CD4-positive, alpha-beta T cell treated with Interleukin-6 for 4 hours (primary cell): ENCODE measurements at places on chromosomes 6 and 20.

DNA sequence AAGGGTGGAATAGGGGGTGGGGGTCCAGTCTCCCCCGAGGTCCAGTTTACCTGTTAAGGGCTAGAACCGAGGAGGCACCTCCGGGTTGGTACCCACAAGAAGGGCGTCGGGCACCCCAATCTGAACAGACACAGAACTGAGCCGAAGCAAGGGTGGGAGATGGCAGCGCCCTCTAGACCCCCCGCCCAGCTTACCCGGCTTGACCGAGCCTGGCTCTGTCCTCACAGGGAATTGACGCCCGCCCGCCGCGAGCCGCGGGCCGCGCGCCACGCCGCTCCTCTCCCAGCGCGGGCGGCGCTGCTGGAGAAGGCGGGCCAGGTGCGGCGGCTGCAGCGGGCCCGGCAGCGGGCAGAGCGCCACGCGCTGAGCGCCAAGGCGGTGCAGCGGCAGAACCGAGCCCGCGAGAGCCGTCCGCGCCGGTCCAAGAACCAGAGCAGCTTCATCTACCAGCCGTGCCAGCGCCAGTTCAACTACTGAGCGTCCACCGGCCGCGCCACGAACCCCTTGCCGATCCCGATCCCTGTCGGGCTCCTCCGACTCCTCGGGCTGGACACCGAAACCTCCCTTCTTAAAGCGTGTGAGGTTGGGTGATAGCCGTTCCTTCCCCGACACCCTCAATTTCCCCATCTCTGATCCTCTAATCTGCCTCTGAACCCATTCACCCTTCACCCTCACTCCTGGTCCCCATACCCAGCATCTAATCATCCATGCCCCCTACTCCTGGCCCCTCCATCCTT is 5.9 kb downstream of the TP53INP2 start:
- peak; percentile 77 for DNase-seq

DNA sequence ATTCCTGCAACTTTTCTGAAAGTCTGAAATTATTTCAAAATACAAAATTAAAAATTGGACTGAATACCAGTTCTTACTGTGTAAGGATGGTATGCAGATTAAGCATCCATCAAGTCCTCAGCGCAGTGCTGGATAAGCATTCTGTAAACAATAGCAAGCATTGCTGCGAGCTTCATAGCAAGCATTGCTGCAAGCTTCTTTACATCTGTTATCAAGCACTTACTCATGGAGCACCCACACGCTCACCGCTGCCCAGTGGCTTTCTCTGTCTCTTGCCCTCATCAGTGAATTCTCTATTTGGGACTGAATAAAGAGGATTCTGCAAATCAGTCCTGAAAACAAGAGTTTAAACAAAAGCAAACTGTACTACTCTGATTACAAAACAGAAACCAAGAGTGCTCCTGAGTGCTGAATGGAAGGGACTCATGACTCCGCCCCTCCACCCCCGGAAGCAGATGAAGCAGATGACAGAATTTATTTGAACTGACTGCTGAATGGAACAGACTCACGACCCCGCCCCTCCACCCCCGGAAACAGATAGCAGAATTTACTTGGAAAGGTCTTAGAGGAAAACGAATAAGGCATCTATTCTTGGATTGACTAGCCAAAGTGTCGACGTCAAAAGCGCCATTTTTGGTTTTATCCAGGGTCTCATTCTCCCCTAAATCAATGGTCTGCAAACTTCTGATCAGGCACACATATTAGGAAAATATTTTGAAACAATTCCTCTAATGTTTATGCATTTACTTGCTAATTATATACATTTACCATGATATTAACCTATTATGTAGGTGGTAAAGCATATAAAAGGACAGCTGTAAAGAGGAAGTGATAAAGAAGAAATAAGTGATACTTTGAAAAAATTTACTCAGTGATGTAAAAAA is 22.1 kb upstream of the EYA2 start:
- DNase-seq = no peak

GRCh38 chr20:36175475-36175995 is 21.0 kb downstream of the EPB41L1 start:
- no peak for DNase-seq

DNA sequence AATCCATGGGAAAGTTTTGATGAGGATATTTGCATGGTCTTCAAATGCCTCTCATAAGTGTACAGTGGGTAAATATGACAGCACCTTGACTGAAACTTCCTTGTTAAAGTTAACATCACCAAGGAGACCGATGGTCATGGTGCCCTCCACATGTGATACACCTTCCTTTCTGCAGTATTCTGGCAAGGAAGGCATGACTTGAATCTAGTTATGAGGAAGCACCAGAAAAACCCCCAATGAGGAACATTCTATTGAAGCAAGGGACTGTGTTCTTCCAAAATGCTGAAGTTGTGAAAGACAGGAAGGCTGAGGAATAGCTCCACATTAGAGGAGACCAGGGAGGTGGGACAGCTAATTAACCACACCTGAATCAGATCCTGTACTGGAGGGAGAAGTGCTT is 118.3 kb downstream of the SLC24A3 start:
- no peak for DNase-seq

DNA sequence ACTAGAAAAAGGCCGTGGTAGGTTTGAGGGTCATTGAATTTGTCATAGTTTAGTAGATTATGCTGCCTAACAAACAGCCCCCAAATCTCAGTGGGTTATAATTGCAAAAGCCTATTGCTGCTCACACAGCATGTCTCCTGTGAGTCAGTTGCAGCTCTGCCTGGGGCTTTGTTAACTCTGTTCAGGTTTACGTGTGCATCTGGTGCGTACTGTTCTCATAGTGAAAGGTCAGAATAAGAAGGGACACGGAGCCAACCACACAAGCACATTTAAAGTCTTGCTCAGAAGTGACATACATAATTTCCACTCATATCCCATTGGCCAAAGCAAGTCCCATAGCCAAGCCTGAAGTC is 48.1 kb upstream of the BMP2 start:
- DNase-seq = no peak

DNA sequence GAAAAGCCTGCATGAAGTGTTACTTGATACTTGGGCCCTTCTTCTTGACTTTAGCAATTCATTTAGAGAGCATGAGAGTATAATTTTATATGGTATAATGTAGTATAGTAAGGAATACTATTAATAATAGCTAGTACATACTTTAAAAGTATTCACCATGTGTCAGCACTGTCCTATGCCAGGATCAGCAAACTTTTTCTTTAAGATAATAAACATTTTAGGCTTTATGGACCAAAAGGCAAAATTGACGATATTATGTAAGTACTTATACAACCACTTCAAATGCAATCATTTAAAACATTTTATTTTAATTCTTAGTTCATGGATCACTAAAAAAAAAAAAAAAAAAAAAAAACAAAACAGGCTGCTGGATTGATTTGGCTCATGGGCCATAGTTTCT is 163.9 kb downstream of the IBTK start:
- no peak for DNase-seq

- DNase-seq = no peak
Measured at GRCh38 chr6:69216127-69216526, 580.7 kb downstream of the LMBRD1 start.

DNA sequence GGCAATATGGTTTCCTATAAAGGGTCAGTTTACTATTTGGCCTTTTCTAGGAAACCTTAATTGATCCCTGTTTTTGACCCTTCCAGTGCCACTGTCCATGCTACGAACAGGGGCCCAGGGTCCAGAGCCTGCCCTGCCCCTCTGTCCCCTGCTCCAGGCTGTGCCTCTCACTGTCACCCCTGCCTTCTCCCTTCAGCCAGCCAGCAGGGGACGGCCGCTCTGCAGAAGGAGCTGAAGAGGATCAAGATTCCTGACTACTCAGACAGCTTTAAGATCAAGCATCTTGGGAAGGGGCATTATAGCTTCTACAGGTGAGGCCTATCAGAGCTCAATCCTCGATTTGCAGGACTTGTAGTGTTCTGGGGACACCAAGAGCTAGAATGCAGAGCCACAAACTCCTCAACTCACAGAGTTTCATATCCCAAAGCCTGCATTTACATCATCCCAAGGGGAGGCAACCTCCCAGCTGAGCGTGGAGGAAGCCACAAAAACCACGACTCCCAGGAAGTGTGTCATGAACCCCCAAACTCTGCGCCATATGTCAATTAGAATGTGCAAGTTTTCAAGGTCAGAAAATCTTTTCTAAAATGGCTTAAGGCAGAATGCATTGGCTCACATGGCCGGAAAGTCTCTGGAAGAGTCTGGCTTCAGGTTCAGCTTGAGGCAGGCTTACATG is 3.6 kb downstream of the BPI start:
- DNase-seq = no peak

DNA sequence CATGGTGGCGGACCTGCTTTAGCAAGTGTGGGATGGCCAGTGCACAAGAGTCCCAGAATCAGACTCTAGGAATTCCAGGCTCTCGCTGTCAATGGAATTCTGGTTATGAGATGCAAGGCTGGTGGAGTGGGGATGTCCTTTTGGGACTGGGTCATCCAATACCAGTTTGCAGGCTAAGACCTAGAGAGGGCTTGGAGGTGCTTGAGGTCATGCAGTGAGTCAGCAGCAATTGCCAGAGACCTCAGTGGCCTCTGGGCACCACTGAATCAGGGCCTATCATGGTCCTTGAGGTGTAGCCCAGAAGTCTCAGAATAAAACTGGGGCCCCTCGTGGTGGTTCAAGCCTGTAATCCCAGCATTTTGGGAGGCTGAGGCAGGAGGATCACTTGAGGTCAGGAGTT is 1.4 kb upstream of the SCRT2 start:
- DNase-seq = no peak

DNA sequence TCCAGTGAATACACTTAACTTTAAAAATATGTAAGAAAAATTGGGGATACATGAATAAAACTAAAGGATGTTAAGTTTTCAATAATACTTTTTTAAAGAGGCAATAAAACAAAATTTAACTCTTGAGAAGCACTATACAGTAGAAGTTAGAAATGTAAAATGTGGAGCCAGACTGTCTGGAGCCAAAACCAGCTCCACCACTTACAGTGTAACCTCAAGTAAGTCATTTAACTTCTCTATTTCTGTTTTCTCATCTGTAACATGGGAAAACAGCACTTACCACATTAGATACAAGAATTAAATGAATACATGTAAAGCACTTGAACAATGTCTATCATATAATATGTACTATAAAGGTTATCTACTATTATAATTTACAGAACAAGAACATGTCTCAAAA is 6.7 kb downstream of the ATG5 start:
- no peak for DNase-seq

DNA sequence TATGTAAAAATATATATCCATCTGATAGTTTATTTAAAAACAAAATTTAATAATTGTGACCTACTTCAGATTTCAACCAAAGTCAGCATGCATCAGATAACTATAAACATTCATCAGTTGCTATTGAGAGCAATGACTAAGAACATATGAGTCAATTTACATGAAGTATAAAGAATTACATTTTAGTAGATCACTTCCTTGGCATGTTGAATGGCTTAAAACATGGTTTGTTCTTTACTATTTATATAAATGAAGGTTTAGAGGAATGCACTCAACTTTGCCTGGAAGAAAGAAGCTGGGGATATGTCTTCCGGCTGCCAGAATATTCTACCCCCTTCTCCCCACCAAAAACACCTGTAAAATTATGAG is 6.4 kb upstream of the FAM217A start:
- no peak for DNase-seq

DNA sequence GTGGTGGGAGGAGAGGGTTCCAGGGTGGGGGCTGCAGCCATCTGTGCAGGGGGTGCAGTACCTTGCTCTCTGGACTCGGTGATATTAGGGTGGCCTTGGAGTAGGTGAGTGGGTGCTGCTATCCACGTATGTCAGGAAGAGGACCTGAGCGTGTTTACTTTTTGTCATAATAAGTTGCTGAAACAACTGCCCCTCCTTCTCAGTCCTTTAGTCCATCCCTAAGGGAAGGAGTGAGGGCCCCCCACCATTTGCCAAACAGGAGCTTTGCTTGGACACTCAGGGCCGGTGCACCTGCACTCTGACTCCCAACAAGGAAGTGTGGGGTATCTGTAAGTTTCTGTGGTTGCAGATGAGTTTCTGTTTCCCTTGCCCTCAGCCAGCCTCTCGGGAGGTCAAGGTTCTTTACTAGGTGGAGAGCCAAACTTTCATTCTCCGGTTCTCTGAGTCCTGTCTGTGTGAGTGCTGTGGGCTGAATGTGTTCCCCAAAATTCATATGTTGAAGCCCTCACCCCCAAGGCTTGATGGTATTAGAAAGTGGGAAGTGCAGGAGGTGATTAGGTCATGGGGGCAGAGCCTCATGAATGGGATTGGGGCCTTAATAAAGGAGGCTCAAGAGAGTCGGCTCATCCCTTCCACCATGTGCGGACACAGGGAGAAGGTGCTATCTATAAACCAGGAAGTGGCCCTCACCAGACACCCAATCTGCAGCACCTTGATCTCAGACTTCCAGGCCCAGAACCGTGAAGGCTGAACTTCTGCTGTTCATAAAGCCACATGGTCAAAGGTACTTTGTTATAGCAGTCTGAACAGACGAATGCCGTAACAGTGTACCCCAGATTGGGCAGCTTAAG is 19.6 kb upstream of the CCR6 start:
- DNase-seq = no peak

DNA sequence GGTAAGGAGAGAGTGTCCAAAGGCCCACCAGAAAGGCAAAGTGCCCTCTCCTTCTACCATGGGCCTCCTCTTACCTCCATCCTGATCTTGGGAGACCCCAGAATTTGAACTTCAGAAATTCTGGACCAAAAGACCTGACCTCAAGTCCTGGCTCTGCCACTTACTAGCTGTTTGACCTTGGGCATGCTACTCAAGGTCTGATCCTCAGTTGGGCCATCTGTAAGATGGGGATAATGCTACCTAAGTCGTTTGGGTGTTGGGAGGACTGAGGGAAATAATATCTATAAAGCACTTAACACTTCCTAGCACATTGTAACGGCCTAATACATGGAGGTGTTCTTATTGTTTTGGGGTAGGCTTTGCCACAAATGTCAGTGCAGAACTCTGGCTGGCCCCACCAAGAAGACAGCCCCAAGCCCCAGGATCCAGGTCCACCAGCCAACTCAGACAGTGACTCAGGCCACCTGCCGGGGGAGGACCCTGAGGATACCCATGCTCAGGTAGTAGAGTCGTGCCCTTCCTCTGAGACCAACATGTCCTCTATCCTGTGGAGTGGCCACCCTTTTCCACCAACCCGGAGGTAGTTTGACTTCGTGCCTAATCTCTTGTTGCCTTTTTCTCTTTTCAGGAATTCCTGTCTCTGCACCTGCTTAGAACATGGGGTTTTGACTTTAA is 2.7 kb downstream of the PRICKLE4 start:
- DNase-seq = no peak

DNA sequence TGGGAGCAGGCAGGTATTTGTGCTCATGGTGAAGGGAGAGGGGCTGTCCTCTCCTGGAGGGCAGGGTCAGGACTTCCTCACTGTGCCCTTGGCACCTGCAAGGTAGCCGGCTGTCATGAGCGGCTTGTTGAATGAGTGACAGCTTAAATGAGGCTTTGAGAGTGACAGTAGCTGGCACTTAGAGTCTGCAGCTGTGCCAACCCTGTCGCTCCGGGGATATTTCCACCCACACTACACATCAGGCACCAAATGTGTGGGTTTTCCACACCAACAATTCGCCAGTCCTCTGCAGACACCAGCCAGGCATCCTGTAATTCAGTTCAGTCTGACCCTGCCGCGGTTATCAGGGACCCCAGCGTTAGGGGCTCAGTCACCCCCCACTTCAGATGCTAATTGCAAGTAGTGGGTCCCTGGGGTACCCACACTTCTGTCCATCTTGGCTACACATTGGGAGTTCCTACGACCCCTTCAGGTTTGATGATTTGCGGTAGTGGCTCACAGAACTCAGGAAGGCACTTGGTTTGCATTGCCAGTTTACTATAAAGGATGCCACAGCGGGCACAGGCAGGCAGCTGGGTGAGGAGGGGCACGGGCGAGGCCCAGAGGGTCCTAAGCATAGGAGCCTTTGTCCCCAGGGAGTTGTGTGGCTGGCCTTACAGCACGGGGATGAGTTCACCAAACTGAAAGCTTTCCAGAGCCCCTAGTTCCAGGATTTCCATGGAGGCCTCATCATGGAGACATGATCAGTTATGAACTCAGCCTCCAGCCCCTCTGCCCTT is 9.1 kb downstream of the MTG2 start:
- no peak for DNase-seq
